ENCODE measurements at places on chromosomes 6 and 20.

DNA sequence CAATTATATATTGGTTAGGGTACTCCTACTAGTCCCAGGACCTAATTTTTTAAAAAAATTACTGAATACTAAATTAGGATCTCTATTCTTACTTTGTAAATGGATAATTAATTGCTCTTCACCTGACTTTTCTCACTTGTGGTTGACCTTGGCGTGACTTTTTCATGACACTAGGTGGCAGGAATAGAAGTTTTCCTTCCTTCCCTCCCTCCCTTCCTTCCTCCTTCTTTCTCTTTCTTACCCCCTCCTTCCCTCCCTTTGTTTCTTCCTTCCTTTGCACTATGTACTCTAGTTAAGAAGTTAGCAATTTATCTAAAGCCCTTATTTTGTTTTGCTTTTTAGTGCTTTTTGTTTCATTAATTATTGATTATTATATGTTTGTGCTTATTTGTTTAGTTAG lies 20.4 kb upstream of the HBS1L start:
- DNase-seq: no peak

DNA sequence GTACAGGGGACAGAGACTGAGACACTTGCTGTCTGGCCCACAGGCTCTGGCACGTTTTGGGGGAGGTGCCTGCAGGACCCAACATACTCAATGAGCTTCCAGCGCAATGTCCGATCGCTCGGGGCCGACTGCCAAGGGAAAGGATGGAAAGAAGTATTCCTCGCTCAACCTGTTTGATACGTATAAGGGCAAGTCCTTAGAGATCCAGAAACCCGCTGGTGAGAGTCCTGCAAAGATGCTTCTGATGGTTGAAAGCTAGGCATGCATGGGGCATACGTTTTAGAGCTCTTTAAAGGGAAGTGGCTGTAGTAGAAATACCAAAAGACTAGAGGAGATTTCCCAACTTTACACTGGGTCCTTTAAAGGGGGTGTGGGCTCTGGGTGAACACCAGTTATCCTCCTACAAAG lies 2.2 kb downstream of the PRRC2A start:
- DNase-seq: no peak

DNA sequence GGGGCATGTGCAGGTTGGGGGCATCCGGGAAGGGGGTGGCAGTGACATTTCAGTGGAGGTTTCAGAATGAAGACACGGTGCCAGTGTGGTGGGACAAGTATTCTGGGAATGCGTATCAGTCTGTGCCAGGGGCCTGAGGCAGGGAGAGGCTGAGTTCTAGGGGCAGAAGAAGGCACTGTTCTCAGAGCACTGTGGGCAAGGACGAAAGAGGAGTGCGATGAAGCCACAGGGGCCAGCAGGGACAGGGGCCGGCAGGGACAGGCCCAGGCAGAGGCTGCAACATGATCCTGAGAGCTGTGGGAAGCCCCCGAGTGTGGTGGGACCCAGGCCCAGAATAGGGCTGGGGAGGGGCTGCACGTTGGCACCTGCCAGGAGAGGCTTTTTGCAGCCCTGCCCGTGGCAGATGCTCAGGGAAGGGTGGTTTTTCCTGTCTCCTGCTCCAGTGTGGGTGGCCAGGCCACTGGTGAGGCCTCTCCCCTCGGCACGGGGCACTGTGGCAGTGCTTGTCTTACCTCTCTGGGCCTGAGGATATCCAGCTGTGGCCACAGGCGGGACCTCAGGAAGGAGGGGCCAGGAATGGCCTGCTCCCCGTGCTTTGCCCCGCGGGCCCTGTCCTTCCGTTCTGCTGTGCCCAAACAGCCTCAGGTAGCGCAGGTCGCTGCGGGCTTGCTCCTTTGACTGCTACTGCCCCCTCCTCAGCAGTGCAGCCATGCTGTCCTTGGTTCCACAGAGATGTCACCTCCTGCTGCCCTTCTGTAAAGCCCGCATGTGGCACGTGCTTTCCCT lies 10.0 kb downstream of the ENTPD6 start:
- no peak for DNase-seq

DNA sequence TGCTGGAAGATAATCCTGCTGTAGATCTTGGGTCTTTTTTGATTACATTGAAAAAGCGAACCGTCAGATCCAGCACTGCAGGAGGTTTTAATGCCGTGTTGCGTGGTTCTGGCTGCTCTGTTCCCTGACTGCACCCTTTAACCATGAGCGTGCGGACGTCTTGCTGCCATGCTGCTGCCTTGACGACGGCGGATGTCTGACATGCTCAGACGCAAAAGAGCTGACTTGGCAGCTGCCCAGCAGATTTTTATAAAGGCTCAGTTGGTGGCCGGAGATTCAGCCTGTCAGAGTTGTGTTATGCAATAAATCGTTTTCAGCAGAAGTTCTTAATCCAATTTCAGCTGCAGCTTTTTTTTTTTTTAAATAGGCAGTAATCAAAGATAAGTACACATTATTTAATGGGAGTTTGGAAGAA lies 119.4 kb downstream of the JARID2 start:
- no peak for DNase-seq

DNA sequence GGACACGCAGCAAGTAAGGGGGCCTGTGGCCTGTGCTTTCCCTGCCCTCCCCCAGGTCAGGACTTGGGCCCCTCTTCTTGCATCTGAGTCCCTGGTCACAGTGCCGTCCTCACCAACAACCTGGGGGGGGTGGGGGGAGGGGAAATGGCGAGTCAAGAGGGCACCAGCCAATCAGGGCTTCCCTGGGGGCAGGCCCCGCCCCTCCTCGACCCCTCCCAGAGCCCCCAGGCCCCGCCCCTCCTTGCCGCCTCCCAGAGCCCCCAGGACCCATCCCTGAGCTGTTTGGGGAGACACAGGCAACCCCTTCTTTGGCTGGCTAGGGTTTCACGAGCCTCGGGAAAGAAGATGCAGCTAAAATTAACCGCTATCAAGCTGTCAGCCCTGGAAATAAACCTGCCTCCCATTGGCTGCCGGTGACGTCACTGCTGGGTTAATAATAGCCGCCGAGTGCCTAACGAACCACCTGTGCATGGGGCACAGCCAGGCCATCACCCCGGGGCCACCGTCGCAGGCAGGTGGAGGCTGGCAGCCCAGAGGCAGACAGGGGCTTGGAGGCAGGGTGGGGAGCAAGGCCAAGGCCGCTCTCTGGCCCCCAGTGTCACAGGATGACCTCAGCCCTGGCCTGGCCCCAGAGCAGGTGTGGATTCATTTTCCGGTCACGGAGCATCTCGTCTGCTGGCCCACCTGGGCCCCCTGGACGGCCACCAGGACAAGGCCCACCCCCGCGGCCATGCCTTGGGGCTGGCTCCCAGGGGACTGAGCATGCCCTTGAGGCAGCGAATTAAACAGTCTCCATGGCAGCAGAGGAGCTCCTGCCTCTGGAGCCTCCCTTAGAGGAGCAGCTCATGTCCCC lies 3.2 kb upstream of the EEF1A2 start:
- DNase-seq: no peak

GRCh38 chr6:24004659-24005058 lies 121.4 kb upstream of the NRSN1 start:
- no peak for DNase-seq

DNA sequence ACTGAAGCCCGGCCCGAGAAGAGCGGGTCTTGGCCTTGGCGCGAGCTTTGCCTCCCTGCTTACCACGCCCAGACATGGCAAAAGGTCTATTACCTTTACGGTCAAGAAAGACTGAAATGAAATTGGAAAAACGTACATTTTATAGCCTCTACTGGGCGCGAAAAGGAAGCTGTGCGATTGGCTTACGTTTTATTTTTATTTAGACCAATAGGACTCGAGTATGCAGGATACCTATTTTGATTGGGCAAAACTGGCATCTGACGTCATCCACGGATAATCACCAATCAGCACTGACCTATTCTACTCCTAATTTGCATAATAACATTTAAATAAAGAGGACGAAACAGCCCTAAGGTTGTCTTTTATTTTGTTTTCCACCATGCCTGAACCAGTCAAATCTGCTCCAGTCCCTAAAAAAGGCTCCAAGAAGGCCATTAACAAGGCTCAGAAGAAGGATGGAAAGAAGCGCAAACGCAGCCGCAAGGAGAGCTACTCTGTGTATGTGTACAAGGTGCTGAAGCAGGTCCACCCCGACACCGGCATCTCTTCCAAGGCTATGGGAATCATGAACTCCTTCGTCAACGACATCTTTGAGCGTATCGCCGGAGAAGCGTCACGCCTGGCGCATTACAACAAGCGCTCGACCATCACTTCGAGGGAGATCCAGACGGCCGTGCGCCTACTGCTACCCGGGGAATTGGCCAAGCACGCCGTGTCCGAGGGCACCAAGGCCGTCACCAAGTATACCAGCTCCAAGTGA lies 97.4 kb downstream of the OR2B2 start:
- DNase-seq: peak; percentile 53

- DNase-seq: no peak
These were observed 48.4 kb downstream of the ARHGAP40 start for GRCh38 chr20:38650010-38650409.

DNA sequence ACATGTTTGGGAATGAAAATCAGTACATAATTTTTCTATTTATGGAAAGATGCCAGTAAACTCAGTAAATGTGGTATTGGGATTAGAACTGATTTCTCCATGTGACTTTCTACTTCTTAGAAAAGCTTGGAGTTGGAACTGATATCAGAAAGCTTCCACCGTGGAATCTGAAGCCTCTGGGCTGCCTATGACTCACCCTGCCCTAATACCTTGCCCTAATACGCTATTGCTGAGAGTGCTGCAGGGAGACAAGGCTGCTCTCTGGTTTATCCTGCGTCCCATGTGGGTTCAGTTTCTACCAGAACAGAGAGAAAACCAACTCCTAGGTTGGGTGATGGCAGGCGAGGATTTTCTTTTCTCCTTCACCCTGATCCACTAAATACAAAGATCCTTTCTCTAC lies 3.3 kb upstream of the STMND1 start:
- no peak for DNase-seq

Data from stimulated activated CD8-positive, alpha-beta memory T cell treated with anti-CD3 and anti-CD28 coated beads, Interleukin-4, amount 100 ng/mL, for 1 hour (primary cell).